ENCODE measurements at places on chromosomes 11 and 22.

DNA sequence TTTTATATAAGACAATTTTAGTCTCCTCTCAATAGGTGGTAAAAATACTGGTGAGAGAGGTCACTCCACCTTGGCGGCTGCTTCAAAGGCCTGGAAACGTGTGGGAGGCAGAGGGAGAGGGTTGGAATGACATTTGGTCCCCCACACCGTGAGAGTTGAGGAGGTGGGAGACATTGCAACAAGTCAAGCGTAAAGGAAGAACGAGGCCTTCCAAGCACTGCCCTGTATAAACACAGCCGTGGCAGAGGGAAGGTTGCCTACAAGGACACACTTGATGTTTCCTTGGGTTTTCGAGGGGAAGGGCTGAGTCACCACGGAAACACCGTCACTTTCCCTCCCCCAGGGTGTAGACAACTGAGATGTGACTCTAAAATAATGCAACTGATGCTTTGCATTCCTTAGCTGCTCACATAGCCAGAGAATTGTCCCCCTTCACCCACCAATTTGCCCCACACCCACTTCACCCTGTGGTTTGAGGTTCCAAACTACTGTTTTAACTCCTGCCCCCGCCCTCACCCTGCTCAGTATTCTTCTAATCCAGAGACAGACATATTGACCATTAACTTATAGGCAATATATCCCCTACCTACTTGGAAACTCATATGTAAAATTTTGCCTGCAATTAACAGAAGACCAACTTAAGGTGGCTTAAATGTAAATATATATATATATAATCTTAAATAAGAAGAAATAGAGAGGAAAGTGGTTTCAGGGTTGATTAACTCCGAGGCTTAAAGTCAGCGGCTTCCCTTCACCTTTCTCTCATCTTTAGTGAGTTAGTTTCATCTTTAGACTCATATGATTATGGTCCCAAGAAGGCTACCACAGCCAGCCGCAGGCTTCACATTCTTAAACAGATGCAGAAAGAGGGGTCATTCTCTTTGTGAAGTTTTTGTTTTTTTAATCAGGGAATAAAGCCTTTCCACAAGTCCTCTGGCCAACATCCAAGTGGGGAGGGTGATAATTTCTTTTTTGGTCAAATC lies 54.1 kb upstream of the BDNF start:
- no peak for DNase-seq

DNA sequence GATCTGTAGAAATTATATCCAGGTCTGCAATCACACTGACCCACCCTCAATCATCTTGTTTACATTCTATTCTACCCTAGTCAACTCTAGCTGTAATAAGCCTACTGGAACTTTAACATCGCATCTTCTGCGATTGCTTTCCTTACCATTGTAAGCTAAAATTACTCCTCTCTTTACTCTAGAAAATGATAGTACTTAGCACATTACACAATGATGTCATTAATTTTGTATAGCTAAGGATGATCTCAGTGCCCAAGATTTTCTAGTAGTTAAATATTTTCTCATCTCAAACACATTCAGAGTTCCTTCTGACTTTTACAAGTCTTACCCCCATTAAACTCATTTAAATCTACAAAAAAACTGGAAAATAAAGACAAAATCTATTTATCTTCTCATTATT lies 39.6 kb upstream of the CTSC start:
- no peak for DNase-seq

- DNase-seq, result no peak
Observed at GRCh38 chr11:72140661-72141060, 5.1 kb downstream of the FOLR3 start.

DNA sequence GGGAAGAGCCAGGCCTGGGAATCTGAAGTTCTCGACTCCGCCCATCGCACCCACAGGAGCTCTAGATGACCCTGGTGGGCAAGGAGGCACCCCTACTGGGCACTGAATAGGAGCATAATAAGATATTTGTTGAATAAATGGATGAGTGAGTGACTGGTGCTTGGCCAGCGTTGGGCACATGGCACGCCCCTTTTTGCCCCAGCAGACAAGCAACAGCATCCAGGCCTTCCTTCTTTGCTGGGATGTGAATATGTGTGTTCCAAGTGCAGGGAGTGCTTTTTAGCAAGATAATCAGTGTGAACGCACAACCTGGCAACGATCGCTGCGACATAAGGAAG lies 443 bp upstream of the CELF1 start:
- no peak for DNase-seq

DNA sequence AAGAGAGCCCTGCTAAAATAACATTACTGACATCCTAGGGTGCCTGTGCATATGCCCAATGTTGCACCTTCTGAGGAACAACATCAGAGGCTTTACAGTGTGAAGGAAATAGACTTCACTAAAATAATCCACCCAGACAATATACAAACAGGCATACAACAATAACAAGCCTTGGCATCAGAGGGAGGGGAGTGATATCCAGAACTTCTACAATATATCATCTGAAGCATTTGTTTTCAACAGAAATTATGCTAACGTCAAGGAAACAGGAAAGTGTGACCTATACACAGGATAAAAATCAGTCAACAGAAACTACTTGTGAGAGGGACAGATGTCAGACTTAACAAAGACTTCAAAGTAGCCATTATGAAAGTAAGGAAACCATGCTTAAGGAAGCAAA lies 81.3 kb downstream of the CTNND1 start:
- DNase-seq, result no peak

DNA sequence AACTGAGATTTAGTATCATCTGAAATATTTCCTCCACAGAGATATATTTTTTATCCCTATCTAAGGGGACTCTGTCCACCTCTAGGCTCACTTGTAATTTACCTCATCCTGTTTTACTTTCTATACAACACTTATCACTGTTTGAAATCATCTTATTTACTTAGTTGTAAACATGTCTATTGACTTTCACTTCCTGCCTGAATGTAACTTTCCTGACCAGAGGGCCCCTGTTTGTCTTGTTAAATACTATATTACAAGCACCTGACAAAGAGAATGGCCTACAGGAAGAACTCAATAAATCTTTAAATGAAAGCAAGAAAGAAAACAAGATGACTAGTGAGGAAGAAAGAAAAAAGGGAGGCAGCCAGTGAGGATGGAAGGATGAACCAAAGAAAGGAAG lies 1727.5 kb downstream of the LRRC4C start:
- no peak for DNase-seq

DNA sequence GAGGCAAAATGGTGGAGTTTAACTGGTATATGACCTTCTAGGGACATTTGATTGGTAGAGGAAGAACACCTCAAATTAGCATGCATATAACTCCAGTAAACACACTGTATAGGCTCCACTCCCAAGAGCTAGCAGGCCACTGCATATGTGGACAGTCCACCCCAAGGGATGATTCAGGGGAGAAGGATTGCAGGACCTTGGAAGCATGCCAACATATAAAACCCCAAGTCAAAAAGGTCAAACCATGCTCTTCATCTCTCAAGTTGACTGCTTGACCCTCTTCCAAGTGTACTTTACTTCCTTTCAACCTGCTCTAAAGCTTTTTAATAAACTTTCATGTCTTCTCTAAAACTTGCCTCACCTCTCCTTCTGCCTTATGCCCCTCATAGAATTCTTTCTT lies 459.9 kb upstream of the CCDC179 start:
- DNase-seq, result no peak

- DNase-seq, result no peak
Observed at GRCh38 chr22:50422961-50423815, 51.6 kb downstream of the SBF1 start.

GRCh38 chr11:107545101-107545514 lies 20.4 kb downstream of the ALKBH8 start:
- DNase-seq, result no peak

DNA sequence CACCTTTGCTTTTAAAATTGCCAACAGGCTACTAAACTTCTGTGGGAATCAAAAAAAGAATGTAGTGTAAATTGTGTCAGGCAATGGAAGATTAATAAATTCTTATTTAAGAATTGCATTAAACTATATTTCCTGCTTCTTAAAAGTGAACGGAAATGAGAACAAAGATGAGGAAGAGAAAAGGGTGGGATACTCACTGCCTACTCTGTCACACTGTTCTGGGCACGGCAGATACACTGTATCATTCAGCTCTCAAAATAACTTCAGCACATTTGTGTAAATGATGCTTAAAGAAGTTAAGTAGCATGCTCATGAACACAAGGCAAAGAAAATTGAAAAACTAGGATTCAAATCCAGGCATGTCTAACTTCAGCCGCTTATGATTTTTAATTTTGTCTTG lies 218.7 kb downstream of the DCDC1 start:
- no peak for DNase-seq

DNA sequence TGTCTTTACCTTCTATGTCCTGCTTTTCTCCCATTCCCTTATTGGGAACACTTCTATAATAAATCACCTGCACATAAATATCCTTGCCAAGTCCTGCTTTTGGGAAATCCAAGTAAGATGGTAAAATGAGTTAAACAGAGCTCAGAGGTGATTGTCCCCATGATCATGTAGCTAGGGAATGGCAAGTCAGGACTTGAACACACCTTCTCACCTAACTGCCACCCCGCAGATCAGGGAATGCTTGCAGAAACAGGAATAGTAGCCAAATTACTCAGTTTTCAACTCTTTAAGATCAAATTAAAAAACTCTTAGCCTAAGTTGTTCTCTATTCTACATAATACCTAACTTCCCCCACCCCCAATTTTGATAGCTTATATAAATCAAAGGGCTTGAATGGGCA lies 16.0 kb downstream of the OOSP3 start:
- DNase-seq, result no peak

DNA sequence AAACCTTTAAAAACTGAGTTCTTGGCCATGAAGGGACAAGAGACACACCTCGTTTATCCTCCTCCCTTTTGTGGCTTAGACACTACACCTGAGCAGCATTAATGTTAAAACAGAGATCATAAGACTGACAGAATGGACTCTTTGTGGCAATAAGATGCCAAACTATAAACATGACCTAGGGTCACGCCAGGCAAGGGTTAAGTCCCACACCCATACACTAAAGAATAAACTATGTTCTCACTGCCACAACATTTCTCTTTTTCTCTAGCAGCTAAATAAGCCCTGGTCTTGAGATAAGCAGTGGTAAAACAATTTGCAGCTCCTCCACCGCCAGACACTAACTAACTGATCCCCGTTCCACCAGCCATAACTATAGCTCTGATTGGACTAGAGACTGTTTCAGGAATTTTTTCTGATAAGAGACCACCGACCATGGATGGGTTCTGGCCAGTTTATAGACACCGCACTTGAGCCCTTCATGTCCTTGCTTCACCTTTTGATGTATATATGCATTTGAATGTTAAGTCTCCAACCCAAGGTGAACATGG lies 4.9 kb upstream of the SLCO2B1 start:
- no peak for DNase-seq

DNA sequence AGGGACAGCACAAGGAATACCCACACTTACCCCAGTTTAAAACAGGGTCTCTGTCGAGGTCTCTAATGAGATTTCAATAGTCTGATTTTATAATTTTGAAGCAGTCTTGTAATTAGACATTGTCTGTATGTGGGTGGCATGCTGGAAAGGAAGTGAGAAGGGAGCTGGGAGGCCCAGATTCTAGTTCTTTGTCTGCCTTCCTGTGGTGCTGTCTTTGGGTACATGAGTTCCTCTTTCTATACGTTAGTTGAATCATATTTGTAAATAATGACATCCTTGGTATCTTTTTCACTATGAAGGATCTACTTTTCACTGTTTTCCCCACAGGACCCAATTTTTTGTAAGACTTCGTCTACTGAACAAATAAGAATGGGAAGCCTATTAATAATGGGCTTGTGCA lies 42.0 kb upstream of the TENM4 start:
- DNase-seq, result no peak

- no peak for DNase-seq
Observed at GRCh38 chr11:130668751-130669150, 220.3 kb downstream of the ADAMTS15 start.
